ENCODE measurements at places on chromosomes 5 and 9.

- no peak for DNase-seq
These were observed 37.2 kb downstream of the SLC6A7 start for GRCh38 chr5:150227036-150227435.

- peak; percentile 23 for DNase-seq
These were observed 492.7 kb upstream of the CLINT1 start for GRCh38 chr5:158351485-158352125.

DNA sequence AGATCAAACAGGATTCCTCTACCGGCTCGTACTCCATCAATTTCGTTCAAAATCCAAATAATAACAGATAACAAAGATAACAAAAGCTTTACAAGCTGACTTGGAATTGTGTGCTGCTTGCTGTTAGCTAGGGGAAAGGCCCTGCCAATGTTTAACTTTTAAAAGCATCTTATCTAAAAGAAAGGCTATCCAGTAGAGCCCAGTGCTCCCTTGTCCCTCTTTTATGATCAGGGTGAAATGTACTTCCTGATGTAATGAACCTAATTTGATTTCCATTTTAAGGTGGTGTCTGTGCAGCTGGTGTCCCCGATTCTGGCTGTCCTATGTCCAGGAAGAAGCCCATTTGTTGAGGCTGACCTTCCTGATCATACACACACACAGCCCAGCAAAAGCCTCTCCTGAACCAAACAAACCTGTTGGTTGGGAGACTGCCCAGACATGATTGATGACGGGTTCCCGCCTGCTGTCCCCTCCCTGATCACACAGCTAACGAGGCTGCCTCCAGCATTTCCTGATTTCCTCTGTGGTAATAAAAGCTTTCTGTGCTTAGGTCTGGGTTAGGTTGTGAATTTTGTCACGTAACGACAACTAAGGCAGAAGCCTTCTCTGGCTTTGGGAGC, 54.1 kb downstream of the PWWP2A start:
- no peak for DNase-seq

GRCh38 chr5:88673253-88674105, 209.5 kb downstream of the MEF2C start:
- DNase-seq = no peak

- DNase-seq = no peak
These were observed 431.9 kb downstream of the ANXA1 start for GRCh38 chr9:73583576-73583975.

Measured in NCI-H1092 (cell line).